ENCODE measurements at places on chromosomes 7 and 10.

DNA sequence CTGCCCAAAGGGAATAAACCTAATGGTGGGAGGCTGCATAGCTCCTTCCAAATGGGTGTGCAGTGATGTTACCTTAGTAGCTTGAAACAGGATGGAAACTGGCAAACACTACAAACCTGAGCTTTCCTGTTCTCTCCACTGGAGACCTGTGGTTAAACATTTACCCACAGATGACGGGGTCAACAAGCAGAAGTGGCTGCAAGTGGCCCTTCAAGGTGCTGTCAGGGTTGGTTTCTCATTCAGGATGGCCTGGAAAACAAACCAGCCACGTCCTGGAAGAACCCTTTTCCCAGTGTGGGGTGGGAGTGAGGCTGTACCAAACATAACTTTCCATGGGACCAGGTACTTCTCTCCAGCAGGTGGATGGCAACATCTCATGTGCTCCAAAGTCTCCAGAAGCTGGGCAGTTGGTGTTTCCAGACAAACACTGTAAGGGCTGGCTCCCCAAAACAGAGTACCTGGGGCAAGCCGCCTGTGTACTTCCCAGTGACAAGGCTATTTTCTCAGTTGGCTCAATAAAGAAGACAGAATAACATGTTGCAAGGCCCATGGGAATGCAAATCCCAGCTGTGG is 67.5 kb downstream of the DNAJB9 start:
- no peak for DNase-seq

DNA sequence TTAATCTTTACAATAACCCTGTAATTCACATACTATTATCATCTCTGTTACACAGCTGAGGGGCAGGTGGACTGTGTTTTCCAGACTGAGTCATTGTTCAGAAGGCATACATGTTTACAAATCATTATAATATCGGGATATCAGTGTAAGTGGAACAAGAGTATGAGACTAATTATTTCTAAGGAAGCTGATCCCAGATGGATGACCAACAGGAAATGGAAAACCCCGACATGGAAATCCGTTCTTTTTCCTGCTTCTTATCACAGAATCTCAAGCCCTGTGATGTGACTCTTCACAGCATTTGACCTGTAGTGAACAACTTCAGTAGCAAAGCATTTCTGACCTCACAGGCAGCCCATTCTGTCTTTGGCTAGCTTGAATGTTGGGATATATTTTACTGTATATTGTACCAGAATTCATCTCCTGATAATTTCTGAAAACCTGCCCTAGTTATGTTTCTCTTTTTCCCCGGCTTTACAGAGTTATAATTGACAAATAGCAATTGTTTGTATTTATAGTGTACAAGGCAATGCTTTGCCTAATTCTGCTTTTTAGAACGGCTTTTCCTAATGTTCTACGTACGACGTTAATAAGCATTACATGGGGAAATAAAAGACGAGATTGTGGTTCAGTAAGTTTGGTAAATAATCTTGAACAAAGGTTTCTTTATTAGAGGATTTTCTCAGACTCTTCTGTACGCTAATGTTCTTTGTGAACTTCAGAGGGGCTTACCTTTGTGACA is 78.6 kb upstream of the SYPL1 start:
- no peak for DNase-seq

DNA sequence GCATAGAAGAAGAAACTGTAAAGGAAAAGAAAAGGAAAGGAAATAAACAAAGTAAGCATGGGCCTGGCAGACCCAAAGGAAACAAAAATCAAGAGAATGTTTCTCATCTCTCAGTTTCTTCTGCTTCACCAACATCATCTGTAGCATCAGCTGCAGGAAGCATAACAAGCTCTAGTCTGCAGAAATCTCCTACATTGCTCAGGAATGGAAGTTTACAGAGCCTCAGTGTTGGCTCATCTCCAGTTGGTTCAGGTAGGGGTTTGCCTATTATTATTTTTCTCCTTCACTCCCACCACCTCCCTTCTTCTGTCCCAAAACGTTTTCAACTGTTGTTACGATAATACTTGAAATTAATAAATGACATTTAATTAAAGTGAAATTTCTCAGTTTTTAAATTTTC is 139.6 kb downstream of the MLLT10 start:
- DNase-seq, result no peak

- DNase-seq, result no peak
Observed at GRCh38 chr7:108254259-108254658, 124.1 kb upstream of the LAMB4 start.

DNA sequence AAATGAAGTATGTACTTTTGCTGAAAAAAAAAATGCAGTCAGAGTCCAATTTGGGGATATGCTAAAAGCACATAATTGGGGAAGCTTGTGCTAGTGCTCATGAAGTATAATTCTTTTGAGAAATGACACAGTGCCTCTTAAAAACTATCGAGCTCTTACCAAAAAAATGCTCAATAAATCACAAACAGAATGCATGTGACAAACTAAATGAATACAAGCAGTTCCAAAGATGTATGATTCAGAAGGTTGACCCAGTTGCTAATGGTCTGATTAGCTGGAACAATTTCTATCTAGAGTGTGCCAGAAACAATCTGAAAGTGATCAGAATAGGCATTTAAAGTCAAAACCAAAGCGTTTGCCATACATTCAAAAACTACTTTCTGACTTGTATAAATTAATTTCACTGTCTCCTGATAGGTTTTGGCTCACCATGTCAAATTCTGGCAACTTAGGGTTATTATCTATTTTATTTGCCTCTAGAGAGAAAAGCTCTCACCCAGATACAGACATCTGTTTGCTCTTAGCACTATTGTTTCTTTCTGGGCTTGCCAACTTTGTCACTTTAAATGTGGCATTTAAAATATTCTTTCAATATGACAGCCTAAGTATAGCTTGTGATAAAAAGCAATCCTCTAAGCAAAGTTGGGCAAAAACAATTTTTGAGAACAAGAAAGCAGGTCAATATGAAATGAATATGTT is 114.7 kb upstream of the AHR start:
- DNase-seq, result no peak
